Muscle of arm (tissue), 14 donors: ENCODE measurements at places on chromosomes 7 and 10.
A peak's percentile ranks its signal among the peaks of the same experiment; 100 is the strongest.

DNA sequence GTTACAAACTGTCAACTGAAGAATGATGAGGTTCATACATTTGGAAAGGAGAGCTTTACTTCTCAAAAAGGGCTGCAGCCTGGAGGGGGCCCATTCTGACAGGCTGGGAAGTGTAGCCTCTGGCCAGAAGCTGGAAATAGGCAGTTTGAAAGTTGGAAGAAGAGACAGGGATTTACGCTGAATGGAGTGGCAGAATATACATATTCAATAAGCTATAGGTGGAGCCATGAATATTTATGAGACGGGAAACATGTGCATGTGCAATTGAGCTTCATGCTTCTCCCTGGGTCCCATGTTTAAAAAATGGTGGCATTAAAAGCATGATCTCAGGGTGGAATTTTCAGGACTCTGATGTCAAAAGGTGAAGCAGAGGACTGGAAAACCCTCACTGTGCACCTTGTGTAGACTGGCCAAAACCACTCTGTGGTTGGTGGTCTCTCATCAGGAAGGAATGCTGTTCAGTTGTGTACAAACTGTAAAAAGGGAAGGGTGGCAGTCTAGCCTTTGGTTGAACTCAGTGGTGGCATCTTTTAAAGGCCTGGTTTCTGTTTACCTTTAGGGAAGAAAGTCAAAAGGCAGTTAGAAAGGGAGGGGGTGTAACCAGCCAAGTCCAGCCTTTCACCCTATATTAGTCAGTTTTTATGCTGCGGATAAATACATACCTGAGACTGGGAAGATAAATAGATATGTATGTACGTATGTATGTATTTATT, 7.2 kb upstream of the ACTR3B start:
- DNase-seq: no peak

GRCh38 chr7:30800785-30801252, 29.6 kb downstream of the MINDY4 start:
- peak; percentile 89 for DNase-seq

DNA sequence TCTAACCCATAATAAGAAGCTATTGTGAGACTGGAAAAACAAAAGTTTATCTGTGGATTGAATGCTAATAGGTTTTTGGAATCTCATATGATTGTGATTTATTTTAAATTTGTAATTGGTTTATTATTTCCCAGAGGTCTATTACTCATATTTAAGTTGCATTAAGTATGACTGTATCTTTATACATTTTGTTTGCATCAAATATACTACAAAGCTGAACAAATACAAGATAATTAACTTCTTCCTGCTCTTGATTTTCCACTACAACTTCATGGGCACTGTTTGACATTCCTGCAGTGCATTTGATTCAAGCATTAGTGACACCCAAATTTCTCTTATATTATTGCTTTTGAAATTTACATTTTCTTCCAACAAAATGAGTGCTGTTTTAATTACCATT, 303.8 kb upstream of the LRRTM3 start:
- no peak for DNase-seq

- DNase-seq: no peak
Observed at GRCh38 chr10:9301148-9301547, 1246.7 kb downstream of the GATA3 start.

DNA sequence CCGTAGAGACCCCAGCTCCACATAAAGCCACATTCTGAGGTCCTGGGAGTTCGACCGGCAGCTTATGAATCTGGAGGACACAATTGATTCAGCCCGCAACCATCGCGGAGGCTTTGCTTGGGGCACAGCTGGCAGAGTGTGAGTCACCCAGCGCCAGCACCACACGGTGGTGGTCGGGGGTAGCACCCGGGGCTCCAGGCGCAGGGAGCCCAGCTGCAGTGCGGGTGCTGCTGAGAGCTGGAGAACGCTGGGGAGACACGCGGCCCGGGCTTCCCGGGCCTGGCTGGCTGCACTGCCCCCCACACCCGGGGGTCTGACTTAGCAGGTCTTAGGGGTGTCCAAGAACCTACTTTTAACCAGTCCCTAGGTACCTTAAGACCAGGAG, 87.9 kb downstream of the PAXIP1 start:
- no peak for DNase-seq

GRCh38 chr10:63522277-63522687, 1.1 kb downstream of the REEP3 start:
- DNase-seq: no peak

DNA sequence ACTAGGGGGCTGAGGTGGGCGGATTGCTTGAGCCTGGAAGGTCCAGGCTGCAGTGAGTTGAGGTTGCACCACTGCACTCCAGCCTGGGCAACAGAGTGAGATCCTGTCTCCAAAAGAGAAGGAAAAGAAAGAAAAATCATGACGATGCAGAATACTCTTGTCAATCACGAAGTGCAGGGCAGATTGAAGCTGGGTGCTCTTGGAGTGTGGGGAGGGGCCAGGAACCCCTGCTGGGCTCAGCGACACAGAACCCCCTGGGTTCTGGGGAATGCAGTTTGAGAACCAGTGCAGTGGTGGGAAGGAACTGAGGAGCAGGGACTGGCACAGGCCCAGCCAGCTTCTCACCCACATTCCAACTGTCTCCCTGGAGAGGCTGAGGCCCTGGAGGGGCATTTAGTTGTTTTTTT, 10.8 kb upstream of the INTS1 start:
- DNase-seq: no peak

DNA sequence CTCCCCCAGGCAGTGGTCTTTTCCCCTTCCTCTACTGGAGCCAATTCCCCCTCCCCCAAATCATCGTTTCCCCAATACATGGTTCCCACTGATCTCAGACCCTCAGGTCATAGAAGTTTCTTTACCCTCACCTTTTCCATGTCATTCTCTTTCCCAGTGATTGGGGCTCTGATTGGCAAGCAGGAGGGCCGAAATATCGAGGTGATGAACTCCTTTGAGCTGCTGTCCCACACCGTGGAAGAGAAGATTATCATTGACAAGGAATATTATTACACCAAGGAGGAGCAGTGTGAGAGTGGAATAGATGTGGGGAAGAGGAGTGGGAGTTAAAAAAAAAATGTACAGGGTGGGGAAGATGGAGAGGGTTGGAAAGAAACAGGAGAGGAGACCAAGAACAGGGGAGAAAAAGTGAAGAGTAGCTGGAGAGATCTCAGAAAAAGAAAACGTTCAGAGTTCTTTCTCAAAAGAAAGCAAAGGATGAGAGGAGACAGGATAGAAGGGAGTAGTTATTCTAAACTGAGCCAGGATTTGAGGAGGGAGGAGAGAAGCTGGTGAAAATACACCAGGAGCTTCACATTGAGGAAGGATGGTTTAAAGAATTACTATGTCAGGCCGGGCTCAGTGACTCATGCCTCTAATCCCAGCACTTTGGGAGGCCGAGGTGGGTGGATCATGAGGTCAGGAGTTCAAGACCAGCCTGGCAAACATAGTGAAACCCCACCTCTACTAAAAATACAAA, 858 bp downstream of the COPS6 start:
- DNase-seq: no peak

- DNase-seq: no peak
Observed at GRCh38 chr10:44476409-44477045, 91.6 kb upstream of the CXCL12 start.

DNA sequence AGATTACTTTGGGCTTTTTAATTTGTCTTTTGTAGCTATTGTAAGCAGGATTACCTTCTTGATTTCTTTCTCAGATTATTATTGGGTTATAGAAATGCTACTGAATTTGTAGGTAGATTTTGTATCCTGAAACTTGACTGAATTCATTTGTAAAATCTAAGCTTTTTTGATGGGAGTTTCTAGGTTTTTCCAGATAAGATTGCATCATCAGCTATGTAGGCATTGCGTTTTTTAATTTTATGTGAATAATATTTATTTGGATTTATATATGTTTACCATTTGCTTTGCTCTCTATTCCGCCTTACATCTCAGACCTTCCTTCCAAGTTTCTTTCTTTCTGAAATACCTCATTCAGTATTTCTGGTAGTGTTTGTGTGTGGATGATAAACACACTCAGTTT, 351.7 kb upstream of the ANKRD30A start:
- DNase-seq: no peak
